ENCODE measurements at places on chromosomes 2 and 18. TPM values are rescaled to one million over a fixed set of nuclear protein-coding genes. Genes with fewer than 3 reads are reported as not detected.

The ZNF519 gene
- total RNA-seq = 1.7 TPM

The SIX2 gene
- total RNA-seq = not detected

DNA sequence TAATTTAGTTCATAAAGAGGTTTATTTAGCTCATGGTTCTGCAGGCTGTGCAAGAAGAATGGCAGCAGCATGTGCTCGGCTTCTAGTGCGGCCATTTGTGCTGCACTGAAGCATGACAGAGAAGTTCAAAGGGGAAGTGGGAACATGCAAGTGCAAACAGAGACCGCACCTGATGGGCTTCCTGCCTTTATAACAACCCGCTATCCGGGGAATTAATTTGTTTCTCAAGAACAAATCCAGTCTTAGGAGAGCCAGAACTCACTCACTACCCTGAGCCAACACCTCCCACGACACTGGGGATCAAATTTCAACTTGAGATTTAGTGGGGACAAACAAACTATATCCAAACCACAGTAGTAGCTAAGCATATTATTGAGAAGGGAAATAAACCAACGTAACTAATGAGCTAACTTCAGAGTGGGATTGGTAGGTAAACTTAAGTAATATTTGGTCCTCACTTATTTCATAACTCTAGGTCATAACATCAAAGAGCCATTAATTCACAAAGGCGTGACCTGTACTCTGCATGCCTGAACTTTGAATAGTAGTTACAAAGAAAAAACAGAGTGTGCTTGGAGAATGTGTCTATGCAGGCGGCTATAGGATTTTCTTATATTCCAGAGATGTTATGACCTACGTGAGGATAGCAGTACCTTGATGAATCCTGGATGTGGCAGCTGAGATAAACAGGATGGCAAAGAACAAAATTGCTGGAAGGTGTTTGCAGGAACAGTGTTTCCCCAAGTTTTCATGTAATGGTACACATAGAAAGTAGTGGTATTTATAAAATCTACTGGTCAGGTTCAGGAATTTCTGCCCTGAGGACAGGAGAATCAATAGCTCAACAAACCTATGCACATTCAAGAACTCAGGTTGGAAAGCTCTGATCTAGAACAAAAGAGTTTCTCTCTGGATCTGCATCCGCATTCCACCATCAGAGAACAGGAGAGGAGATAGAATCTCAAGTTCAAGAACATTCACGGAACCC lies 845.9 kb upstream of the ID2 start:
- DNase-seq = no peak

- peak; percentile 91 for DNase-seq
Observed at GRCh38 chr18:47175898-47176575, at the start of gene IER3IP1. TSS of gene IER3IP1 (minus strand) at chr18:47176364. CDS start at chr18:47176277, 87 bp downstream.

DNA sequence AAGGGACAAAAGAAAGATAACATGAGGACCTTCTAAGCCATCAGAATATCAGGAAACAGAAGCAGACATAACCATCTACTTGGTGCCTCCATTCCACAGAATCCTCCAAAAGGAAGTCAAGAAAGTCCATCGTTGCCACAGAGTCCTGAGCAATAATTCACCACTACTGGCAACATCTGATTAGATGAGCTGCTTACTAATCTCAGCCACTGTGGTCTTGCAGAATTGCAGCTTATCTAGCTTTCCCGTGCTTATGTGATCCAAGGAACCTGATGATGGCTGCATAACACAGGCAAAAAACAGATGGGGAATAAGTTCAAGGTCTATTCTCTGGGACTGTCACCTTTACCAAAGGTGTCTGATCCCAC lies 278.5 kb downstream of the AFF3 start:
- DNase-seq = no peak

The CD226 gene
- total RNA-seq = 0.74 TPM

- no peak for DNase-seq
Observed at GRCh38 chr2:233796254-233796653, 18.1 kb downstream of the MROH2A start.

DNA sequence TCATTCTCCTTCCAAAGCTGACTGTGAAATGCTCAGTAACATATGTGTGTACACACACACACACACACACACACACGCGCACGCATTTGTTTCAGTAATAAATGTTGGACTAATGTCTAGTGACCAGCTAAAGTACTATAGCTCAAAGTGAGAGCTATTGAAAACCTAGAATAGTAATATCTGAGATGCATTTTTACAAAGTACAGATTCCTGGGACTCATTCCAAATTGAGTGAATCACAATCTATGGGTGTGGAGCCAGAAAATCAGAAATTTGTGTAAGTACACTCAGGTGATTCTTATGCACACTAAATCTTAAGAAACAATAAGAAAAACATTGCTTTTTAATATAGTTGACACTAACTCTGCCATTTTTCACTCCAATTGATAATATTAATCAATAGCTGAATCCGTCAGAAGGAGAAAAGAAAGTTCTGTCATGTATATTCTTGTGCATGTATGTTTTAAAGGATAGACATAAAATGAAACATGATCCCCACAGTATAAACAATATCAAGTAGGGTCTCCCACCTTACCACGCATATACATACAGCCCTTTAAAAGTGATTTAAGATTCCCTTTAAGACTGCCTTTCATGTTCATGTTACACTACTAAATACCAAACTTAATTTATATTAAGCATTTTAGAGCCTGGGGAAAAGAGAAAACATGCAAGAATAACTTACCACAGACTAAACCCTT lies 123.5 kb downstream of the ATAD2B start:
- peak; percentile 63 for DNase-seq

GRCh38 chr2:112910219-112910618 lies 746 bp upstream of the IL37 start:
- no peak for DNase-seq

The COBLL1 gene
- total RNA-seq = 38.7 TPM

DNA sequence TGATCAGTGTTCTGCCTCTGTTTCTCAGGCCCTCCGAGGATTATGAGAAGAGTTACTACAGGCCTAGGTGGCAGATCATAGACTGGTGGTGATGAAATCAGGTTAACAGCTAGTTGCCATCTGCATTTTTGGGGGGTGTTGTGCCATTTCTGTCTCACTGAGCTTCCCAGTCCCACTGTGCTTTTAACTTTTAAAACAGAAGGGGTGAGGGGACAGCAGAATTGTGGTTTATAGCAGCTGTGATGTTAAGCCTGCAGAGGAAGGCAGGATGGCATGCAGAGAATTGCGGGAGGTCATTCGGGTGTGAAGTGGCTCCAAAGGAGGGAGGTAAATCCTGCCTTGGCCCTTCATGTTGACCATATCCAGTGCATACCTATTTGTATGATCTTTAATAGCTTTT lies 5.0 kb downstream of the CAB39 start:
- DNase-seq = no peak

- DNase-seq = no peak
Observed at GRCh38 chr2:195779491-195779890, 122.5 kb downstream of the SLC39A10 start.

DNA sequence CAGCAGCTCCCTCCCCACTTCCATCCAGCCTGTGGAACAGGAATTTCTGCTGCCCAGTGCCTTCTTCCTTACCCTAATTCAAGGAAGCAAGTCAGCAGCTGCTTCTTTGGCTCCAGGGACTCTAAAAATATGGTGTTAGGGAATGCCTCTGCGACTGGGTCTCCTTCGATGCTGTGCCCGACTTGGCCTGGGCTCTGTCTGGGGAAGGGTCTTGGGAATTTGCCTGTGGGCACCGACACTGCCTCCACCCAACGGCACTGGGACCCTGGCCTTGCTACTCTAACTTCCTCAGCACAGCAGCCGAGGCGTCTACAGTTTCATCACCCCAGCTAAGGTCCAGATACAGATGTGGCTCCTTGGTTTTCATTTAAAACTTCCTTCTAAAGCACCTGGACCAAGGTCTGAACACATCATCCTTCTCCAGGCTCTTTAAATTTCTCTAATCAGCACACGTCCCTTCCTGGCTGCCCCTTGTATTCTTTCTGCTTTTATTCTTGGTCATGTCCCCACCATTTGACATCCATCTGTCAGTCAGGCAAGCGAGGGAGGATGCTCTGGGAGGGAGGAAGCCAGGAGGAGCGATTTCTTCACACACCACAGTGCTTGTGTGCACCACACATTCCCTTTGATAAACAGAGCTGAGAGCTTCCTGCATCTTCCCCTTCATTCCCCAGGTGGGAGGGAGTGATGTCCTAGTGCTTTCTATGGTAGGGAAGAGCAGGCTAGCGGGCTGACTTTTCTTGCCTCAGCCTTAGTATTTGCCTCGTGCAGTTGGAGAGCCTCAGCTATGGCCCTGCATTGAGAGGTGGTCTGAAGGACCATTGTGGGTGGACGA lies 6.8 kb downstream of the LBH start:
- DNase-seq = no peak

The MC2R gene
- not detected for total RNA-seq

- DNase-seq = no peak
Observed at GRCh38 chr2:66439812-66440542, 5.1 kb downstream of the MEIS1 start.

The NCL gene
- 529 TPM for total RNA-seq

GRCh38 chr2:75499534-75499933 lies 61.2 kb downstream of the EVA1A start:
- DNase-seq = no peak

The LRATD1 gene
- 0.07 TPM for total RNA-seq

GRCh38 chr18:34604591-34604990 lies 105.5 kb upstream of the DTNA start:
- no peak for DNase-seq

- peak; percentile 73 for DNase-seq
Observed at GRCh38 chr18:43661570-43661969, 384.3 kb upstream of the SYT4 start.

The DNAH7 gene
- total RNA-seq = 0.23 TPM

The TACR1 gene
- total RNA-seq = not detected

DNA sequence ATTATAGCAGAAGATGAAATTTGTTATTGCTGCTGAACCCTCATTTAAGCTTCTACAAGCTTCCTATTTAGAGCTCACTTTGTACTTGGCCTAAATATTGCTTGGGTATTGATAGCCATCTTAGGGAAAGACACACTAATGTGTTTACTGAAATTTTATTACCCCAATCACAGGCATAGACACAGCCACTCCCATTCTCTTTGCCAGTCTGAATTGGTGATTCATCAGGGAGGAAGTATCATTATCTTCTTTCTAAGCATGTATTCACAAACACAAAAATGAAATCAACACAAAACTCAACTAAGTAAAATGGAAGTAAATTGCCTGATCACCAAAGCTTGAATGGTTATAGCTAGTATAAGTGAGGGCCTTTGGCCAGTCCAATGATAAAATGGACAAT lies 666.3 kb downstream of the TSN start:
- no peak for DNase-seq

The HOXD10 gene
- total RNA-seq = 13.5 TPM

DNA sequence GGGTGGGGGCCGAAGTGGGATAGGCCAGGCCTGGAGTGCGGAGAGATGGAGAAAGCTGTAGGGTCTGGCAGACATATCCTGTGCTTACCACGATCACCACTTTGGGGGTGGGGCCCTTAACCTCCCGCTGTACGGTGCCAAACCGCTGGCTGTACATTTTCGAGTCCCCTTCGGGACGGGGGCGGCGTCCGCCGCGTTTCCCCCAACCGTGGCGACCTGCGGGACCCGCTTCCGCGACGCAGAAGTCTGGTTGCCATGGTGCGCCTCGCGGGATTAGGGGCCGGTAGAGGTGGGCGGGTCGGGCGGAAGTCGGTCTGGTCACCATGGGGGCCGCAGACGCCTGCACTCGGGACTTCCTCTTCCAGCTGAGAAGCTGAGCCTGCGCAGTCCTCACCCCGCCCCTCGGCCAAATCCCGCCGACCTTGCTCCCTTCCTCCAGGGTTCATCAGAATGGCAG lies at the start of gene CFAP53:
Gene CFAP53 (minus strand): TSS at position 248 of the 457 bp plus-strand sequence. CDS start 91 bp downstream, at position 157.
- peak; percentile 74 for DNase-seq

The FEV gene
- total RNA-seq = not detected

The LBX2 gene
- total RNA-seq = 0.27 TPM

The TLX2 gene
- total RNA-seq = 0.23 TPM

DNA sequence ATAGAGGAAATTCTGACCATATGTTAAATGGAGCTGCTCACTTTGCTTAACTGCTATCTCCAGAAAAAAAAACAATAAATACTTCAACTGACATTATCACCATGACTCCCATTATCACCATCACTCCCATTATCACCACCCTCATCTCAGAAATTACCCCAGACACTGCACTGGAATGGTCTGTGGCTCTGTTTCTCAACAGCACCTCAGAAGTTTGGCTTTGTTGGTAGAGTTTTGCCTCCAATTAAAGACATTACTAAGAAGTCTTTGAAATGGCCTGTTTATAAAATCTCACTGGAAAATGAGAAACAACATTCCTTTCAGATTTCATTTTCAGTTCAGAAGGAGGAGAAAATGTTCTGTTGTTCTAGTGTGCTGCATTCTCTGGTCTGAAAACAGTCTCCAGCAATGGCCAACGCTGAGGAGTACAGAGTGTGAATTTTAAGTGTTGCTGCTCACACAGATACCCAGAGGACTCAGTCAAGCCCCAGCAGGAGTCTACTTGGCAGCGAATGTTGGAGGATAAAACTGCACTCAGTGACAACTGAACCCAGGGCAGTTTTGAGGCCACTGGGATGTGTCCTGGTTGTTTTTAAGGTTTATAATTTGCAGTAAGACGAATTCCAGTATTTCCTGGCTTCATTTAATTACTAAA lies 364.5 kb upstream of the CDH2 start:
- DNase-seq = peak; percentile 3

The CFAP65 gene
- total RNA-seq = not detected

The APLF gene
- total RNA-seq = 1.3 TPM

DNA sequence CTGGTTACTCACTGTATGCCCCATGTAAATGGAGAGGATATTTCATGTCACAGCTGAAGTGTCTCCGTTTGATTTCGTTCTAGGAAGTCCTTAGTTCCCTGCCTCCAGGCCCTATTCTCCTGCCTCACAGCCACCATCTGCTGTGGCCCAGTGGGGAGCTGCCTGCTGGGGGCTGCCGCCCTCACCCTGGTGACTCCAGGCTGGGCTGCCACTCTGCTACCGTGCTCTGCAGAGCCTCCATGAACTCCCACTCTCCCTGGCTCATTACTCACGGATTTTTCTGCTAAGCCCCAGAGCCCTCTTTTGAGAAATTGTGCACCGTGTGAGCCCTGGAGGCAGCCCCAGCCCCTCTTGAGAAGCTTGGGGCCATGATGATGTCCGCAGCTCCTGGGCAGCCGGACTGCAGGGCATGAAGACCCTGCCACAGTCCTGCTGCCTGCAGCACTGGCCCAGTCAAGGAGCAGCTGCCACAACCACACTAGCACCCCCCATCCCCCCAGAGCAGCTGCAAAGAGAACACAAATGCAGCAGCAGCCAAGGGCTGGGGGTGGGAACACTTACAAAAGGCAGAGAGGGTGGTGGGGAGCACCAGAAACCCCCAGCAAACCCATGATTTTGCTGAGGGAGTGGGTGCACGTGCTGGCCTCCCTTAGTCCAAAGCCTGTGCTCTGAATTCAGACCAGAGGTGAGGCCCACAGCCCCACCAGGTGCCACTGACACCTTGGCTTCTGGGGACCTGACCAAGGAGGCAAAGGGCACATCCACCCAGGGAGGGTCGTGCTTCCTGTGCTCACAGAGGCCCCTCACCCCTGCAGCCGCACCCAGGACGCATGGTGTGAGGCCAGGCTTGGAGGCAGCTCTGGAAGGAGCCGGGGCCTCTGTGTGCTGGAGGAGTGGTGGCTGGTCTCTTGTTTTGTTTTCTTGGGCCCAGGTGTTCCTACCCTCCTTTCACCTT lies 270.2 kb upstream of the RAB6C start:
- DNase-seq = no peak

The CETN1 gene
- not detected for total RNA-seq

The ERFE gene
- total RNA-seq = 0.20 TPM

The ACSL3 gene
- total RNA-seq = 119 TPM

The TCF23 gene
- not detected for total RNA-seq

GRCh38 chr18:8260827-8261226 lies 348.4 kb upstream of the RAB12 start:
- DNase-seq = no peak

GRCh38 chr2:33437815-33438214 lies 38.6 kb upstream of the RASGRP3 start:
- DNase-seq = no peak

The TDRD15 gene
- total RNA-seq = not detected
